ENCODE measurements at places on chromosomes 3 and 15.

GRCh38 chr3:5022966-5023776, 43.9 kb downstream of the BHLHE40 start:
- peak; percentile 100 for DNase-seq

GRCh38 chr3:100993309-100993708, at the start of gene ABI3BP:
Gene ABI3BP, minus strand, starts transcription at chr3:100993421. Its CDS starts 37 bp downstream, at chr3:100993384.
- DNase-seq, result peak; percentile 86

GRCh38 chr15:92541291-92542200, 114.0 kb downstream of the FAM174B start:
- DNase-seq, result peak; percentile 2

DNA sequence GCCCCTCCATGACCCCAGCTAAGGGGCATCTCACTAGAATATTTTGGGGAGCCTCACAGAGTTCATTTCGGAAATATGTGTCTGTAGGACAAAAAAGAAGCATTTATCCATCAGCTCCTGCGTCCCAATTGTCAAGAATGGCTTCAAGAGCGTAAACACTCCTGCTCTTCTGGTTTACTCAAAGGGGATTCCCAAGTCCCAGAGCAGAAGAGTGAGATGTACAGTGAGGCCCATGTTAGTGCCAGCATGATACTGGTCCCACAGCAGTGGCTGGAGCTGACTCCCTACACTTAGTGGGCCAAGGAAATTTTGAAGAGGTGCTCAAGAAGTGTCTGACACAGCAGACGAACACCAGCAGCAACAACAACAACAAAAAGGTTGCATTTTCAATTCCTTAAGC, 34.9 kb upstream of the ARL8B start:
- DNase-seq, result no peak

- DNase-seq, result no peak
Observed at GRCh38 chr3:55164876-55165275, 237.0 kb upstream of the LRTM1 start.

GRCh38 chr15:73892446-73893226, 19.3 kb downstream of the TBC1D21 start:
- no peak for DNase-seq

- DNase-seq, result no peak
Observed at GRCh38 chr15:76309601-76310330, 1.5 kb downstream of the ETFA start.

- DNase-seq, result no peak
Observed at GRCh38 chr15:64373360-64373759, 7.9 kb downstream of the PCLAF start.

DNA sequence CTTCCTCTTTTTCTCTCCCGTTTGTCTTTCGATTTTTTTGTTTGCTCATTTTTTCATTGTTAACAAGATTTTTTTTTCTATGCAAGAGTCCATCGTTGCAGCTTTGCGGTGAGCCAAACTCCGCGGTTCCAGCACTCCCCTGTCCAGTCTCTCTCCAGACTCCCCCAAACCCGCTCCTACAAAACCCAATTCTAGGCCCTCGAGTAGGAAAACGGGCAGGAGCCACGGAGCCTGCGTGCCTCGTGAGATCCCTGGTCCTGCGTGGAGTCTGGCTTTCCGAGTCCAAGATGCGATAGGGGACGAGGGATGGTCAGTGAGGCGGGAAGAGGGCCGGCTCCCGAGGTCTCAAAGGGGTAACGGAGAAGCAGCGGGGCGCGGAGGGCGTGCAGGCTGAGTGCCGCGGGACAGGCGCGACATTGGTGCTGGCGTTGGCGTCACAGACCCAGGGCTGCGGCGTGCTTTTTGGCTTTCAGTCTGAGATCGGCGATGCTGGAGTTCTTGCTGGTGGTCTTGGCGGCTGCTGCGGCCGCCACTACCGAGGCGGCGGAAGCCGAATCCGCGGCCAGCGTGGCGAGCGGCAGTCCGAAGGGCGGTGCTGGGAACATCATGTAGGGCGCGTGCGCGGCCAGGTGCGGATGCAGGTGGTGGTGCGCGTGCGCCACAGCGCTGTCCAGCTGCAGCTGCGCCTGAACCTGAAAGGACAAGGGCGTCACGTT, 8.5 kb downstream of the SHOX2 start:
- DNase-seq, result peak; percentile 89
